ENCODE measurements at places on chromosomes 5 and 9. TPM values are rescaled to one million over a fixed set of nuclear protein-coding genes. Genes with fewer than 3 reads are reported as not detected.

CEL gene
- 0.68 TPM for total RNA-seq

AGXT2 gene
- total RNA-seq, result not detected

SPATA6L gene
- 2.5 TPM for total RNA-seq

LMX1B gene
- total RNA-seq, result 1.7 TPM

ESM1 gene
- total RNA-seq, result 3.8 TPM

SLC24A2 gene
- not detected for total RNA-seq

GABRA1 gene
- not detected for total RNA-seq

TNC gene
- total RNA-seq, result 342 TPM

ADRB2 gene
- 0.75 TPM for total RNA-seq

PCDHGB2 gene
- total RNA-seq, result 1.2 TPM

Data from kidney epithelial cell (primary cell).